T-helper 1 cell treated with Interleukin-12 subunit alpha and Interleukin-12 subunit beta and Interleukin-4 antibody, amounts not matched to agents 30 ng/mL and 1 ng/mL, for 36 hours (primary cell): ENCODE measurements at places on chromosomes 6 and 20. TPM values are rescaled to one million over a fixed set of nuclear protein-coding genes. Genes with fewer than 3 reads are reported as not detected.

SH3BGRL2 gene
- total RNA-seq: 0.24 and 0.32 TPM in 2 replicates

MYCT1 gene
- total RNA-seq: not detected in 2 replicates

TMEM239 gene
- not detected in 2 replicates for total RNA-seq

POM121L2 gene
- total RNA-seq: not detected in 2 replicates

DEF6 gene
- total RNA-seq: 220 and 225 TPM in 2 replicates

TRIM15 gene
- total RNA-seq: 0.76 and 0.78 TPM in 2 replicates

HAO1 gene
- not detected in 2 replicates for total RNA-seq
